Stimulated activated CD8-positive, alpha-beta memory T cell treated with anti-CD3 and anti-CD28 coated beads, Interleukin-4, amount 100 ng/mL, for 1 hour (primary cell): ENCODE measurements at places on chromosomes 5 and 9.

- DNase-seq, result no peak
Measured at GRCh38 chr9:131624636-131625507, 79.5 kb downstream of the PRRT1B start.

DNA sequence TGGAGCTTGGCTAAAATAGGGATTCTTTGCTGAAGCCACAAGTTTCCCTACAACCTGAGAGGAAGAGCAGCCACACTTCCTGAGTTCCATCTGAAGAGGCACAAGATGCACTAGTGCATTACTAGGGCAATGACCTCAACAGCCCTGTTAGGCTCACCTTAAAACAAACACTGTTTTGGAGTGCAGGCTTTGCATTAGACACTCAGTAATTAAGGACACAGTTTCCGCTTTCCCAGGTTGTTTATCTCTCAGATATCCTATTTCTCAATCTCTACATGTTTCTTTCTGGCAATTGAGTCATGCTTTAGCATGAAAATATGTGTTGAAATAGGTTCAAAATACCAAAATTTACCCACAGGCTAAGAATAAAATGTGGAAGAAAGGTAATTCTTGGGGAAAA is 34.2 kb downstream of the EMB start:
- no peak for DNase-seq

DNA sequence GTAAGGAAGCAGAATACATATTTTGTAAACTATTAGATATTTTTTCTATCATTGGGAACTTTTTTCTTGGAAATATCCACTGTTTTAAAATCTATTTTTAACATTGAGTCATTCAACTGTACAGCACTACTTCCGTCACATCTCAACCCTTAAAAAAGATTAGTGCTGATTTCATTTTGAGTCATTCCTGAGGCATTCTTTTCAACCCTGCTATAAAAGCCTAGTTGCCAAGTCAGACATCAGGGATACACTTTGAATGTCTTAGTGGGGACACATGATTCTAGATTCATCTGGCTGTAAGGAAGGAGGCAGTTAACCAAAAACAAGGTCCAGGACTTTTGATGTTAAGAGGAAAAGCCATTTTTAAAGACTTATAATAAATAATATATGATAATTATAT is 160.9 kb downstream of the GIN1 start:
- no peak for DNase-seq

DNA sequence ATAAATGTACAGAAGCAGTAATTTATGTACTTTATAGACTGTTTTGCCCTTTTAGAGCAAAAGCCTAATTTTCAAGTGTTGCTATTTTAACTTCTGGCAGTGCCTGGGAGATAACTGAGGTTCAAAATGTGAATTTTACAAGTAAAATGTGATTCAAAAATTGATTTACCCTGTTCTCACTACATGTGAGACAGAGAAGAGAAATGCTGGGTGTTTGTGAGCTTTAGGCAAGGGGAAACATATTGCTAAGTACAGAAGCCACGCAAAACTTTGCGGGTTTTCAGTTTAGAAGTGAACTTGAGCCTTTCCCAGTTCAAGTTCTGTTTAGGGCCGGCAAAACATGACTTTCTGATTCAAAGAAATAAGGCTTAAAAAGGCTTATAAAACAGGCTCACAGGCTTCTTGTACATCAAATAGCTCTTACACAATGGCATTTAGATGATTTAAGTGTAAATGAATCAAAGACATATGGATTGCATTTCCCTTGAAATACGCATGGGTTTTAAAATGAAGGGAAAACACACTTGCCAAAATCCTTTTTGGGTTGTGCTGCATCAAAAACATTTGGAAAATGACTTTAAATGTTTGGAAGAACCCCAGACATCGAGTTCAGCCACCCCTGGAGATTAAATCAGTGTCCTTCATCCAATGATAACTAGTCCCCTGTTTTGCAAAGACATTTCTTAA is 370.8 kb upstream of the MEF2C start:
- no peak for DNase-seq

DNA sequence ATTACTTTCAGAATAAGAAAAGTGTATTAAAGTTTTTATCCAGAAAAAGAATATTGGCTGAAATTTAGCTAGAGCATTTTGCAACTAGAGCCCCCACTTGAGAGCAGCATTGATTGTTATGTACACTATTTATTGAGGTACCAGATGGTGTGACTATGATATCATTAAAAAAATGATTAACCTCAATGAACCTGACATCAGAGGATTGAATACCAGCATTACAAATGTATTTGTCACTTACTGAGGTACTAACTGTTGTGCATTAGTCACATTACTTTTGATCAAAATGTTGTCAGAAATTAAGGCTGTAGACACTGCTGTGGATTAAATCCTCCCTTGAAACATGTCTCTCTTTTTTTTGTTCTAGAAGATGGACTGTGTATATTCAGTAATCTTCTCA is 127.8 kb upstream of the DHFR start:
- no peak for DNase-seq

- no peak for DNase-seq
Measured at GRCh38 chr5:119895066-119895465, 265.7 kb downstream of the FAM170A start.

GRCh38 chr5:27845248-27845647 is 806.9 kb upstream of the CDH9 start:
- no peak for DNase-seq

GRCh38 chr9:113989017-113989713 is 88.9 kb downstream of the AMBP start:
- DNase-seq, result no peak

- no peak for DNase-seq
Measured at GRCh38 chr9:127559247-127559680, 52.8 kb upstream of the STXBP1 start.

- DNase-seq, result no peak
Measured at GRCh38 chr5:77328930-77329647, 118.6 kb downstream of the PDE8B start.

DNA sequence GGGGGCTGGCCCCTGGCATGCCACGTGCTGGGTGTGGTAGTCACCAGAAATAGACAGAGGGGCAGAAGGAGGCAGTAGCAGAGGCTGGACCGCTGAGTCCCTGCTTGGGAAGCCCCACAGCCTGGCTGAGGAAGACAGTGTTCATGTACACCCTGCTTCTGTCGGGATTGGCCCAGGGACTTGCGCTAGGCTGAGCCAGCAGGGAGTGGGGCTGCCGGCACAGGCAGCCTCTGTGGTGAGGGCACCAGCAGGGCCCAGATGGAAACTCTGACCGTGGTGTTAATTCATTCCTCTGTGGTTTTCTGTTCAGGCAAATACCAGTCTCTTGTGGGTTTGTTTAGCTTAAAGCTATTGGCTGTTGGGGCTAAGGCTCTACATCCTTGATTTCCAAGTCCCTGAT is 108.6 kb upstream of the RAD23B start:
- no peak for DNase-seq

DNA sequence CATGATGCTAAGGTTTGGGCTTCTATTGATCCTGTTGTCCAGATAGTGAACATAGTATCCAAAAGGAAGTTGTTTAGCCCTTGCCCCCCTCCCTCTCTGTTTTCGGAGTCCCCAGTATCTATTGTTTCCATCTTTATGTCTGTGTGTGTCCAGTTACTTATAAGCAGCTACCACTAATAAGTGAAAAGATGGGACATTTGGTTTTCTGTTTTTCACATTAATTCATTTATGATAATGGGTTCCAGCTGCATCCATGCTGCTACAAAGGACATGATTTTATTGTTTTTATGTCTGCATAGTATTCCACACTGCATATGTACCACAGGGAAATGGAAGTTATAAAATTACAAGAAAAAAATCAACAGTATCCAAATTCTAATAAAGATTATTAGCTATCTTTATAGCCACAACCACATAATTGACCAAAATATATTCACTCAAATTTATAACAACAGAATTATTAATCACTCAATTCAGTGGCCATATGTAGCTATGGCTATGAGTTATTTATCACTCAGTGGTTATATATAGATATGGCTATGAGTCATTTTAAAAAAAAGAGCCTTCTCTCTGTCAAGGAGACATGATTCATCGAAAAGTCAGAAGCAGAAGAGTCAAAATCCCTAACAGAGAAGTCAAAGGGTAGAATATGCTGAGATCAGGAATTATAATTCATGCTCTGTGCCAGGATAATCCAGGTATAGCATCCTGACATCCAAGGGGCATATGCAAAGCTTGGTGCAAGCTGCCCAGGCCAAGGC is 367.5 kb downstream of the DEPDC1B start:
- no peak for DNase-seq

- DNase-seq, result no peak
Measured at GRCh38 chr5:43619380-43619779, 16.4 kb downstream of the NNT start.

- no peak for DNase-seq
Measured at GRCh38 chr5:167392240-167392639, 899.2 kb upstream of the WWC1 start.

GRCh38 chr5:172052450-172053236 is 46.2 kb upstream of the FBXW11 start:
- DNase-seq, result no peak

DNA sequence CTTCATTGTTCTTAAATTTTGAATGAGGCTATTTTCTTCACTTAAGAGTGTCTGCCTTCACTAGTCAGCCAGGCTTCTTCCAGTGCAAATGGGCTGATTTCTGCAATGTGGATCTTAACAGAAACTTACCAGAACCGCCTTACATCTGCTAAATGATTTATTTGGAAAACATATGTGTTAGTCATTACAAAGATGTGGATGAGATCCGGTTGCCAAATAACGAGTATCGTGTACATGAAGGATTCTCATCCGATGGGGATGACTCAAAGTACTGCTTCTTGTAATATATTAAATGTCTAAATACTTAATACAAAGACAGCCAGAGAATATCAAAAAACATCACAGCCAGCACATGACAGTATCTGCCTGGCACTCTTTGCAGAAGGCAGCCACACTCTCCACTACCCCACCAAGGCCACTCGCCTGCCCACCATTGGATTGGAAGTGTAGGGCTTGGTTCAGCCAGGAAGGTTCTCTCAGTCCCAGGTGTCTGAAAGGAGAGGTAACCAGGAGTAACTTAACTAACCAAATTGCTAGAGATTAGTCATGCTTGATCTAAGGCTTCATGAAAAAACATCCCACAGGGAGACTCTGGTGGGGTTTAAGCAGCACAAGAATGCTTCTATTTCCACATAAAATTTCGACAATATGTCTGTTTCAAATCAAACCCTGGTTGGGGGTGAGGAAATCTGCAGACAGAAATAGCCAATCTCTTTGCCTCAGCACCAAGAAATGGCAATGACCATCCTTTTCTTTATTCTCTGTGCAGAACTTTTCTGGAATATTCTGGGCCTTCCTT is 174.8 kb downstream of the GADD45G start:
- DNase-seq, result no peak

- DNase-seq, result no peak
Measured at GRCh38 chr5:109479260-109479860, 69.6 kb upstream of the PJA2 start.

DNA sequence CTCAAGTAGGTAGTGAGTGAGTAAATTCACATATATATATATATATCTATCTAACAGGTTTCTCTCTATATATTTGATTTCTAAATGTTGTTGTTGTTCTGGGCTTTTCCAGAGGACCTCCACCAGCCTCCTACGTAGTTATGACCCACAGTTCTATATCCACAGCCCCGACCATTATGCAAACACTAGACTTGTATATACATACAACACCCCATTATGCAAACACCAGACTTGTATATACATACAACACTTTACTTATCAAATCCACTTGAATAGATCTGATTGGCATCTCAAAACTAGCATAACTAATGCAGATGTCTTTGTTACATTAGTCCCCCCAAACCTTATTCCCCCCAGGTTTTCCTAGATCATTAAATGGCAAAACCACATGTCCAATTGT is 108.7 kb downstream of the JAKMIP2 start:
- DNase-seq, result no peak

DNA sequence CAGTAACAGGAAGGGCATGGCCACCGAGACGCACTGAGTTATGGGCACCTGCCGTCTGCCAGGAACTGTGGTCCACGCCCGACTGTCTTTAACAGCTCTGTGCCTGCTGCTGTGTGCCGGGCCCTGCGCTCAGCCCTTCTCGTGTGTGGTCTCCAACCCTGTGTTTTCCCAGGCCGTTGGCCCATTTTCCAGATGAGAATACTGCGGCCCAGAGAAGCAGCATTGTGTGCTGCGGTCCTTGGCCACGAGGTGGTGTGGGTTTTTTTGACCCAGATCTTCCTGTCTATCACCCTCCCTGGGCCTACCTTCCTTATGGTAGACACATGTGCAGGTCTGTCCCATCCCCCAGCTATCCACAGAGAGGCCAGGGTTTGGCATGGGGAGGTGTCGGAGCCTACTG is 47.0 kb downstream of the RXRA start:
- no peak for DNase-seq

DNA sequence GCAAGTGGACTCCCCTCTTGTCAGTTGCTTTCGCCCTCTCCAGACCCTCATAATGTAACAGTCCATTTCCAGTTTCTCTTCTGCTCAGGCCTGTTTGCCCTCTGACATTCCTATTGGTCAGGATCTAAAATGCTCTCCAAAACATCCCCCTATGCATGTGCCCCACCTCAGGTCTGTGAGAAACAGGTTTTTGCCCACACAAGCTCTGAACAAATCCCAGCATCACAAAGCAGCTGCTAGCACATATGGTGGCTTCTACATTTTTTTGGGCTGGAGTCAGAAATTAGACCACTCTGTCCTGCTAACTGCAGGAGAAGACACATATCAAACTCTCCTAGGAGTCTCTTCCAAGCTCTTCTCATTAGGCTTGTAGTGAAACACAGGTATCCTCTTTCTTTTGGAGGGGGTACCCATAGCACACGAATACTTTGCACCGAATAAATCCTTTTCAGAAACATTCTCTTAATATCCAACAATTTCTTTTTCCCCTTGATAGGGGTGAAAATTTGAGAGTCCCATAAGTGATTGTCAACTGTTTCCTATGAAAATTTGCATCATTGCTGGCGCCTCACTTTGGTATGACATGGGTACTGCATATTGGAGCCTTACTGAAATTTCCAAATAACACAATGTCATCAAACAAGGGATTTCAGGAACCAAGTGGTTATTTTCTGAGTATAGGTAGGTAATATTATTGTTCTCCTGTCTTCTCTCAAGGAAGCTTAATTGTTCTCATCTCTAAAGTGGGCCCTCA is 19.3 kb upstream of the HSPA9 start:
- no peak for DNase-seq

- DNase-seq, result no peak
Measured at GRCh38 chr5:133950821-133951612, 17.4 kb downstream of the C5orf15 start.

DNA sequence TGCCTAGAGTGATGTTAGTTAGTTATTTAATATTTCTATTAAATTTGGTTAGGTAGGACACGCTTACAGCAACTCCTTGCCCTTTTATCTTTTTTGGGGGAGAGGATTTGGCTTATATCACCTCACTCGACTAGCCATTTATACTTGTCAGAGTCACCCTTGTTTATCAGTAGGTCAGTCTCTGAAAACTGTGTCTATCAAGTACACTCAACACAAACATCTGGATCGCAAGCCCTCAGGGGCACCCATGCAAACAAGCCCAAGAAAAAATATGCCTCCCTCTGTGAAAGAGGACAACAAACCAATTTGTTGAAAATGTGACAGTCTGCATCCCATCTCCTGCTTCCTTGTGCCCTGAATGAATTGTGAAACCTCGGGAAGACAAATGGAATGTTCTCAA is 139.9 kb downstream of the PLCXD3 start:
- no peak for DNase-seq
